ENCODE measurements at places on chromosomes 3 and 15.

GRCh38 chr3:127161973-127162579, 30.9 kb upstream of the PRR23E start:
- DNase-seq, result no peak

GRCh38 chr3:36736301-36736700, 28.1 kb downstream of the DCLK3 start:
- DNase-seq, result no peak

- DNase-seq, result no peak
Measured at GRCh38 chr15:79602731-79603130, 170.6 kb downstream of the MINAR1 start.

DNA sequence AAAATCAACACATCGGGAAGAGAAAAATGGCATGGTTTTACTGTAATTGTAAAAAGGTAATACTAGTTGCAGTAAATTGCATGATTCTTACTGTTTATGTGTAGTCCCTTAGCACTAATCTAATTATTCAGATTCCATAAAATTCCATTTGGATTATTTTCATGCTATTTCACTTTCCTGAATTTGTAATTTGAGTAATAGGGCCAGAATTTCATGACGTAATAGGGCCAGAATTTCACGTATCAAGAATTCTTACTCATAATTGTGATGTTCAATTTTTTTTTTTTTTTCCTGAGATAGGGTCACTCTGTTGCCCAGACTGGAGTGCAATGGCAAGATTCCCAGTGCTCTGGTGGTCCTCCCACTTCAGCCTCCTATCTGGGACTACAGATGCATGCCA, 2.9 kb upstream of the U2SURP start:
- DNase-seq, result no peak

- no peak for DNase-seq
Measured at GRCh38 chr3:98086873-98087272, at the start of gene OR5AC2. TSS of gene OR5AC2 (plus strand) at chr3:98087173. CDS start at chr3:98087173, 0 bp downstream.

DNA sequence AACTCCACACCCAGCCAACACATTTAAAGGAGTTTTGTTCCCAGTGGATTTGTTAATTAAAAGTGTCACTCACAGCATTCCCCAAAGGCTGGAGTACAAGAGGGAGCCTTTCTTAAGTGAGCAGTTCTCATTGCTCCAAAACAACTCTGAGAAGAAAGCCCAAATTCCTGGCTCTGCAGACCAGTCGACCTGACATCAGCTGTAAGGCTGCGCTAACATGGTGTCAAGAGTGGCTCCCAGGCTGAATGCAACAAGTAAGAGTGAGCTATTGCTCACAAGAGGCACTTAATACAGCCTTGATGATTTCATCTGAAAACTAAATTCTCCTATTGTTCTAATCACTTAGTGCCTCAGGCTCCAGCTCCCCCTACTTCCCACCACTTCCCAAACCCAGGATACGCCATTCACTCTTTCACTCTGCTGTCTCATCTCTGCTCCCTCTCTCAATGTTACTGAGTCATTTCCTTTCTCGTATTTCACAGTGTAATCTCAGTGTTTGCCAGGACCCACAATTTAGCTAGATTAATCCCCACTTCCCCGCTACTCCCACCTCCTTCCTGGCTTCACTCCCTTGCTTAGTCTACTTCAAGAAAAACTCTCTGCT, 81.8 kb downstream of the WWTR1 start:
- no peak for DNase-seq

GRCh38 chr3:57151021-57151449, 14.1 kb downstream of the IL17RD start:
- DNase-seq, result no peak

GRCh38 chr15:73717206-73717605, 33.0 kb downstream of the CD276 start:
- no peak for DNase-seq

DNA sequence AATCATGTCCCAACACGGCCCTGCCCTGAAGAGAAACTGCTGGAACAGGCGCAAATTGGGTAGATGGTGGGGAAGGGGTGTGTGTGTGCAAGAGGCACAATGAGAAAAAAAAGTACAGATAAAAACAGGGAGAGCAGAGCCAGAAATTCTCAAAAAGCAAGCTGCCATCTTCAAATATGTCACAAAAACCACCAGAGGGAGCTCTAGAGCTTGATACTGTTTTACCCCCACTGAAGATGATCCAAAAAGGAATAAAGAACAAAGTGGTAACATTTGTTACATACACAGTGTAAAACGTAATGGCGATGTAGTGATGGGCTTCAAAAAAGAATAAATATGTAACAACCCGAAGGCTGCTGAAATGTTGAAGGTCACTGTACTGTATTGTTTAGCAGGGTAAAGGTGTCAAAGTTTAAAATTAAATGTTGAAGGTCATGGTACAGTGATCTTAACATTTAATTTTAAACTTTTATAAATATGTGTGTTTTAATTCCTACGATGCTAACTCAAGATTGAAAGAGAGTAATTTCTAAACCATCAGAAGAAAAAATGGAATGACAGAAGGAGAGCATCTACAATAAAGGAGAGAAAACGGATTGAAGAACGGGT, 6.0 kb downstream of the SNRPA1 start:
- DNase-seq, result no peak

DNA sequence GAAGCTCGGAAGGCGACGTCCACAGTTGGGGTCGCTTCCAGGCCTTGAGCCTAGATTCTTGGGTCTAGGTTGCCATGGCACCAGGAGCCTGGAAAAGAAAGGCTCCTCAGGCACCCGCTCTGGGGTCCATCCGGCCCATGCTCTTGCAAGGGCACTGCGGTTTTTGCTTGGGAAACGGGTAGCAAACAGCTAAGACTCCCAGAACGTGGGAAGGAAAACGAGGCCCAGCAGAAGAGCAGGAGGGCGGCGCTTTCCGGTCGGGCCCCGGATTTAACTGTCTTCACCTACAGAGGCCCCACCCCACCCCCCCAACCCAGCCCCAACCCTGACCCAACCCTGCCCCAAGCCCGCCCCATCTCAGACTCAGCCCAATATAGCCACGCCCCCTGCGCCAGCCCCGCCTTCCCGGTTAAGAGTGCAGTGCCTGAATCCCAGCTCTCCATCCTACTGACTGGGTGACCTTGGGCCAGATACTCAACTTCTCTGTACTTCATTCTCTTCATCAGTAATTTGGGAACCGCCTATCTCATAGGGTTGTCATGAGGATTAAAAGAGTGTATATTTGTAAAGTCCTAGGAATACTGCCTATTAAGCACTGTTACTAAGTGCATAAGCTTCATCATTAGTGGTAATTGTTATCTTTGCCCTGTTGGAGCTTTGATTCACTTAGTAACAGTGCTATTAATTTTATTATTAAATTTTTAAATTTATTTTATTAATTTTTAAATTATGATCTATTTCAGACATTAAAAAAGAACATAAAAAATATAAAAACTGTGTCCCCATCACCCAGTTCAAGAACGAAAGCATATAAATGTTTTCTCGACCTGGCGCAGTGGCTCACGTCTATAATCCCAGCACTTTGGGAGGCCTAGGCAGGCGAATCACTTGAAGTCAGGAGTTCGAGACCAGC, 28.4 kb upstream of the SMAD6 start:
- DNase-seq, result peak; percentile 46

DNA sequence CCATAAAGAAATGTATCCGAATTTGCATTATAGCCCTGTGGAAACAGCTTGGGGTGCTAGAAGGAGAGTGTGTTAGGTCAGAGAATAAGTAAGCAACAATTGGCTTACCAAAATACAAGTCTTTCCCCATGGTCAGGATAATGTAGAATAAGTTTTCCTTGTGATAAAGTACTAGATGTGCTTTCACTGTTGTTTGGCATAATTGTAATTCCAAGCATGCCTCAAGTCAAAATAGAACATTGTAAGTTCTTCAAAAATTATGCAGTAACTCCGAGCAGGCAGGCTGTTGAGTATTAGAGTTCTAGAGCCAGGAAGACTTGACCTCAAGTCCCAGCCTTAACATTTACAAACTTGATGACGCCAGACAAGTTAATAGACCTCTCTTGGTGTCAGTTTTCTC, 242.0 kb downstream of the TUSC7 start:
- no peak for DNase-seq

DNA sequence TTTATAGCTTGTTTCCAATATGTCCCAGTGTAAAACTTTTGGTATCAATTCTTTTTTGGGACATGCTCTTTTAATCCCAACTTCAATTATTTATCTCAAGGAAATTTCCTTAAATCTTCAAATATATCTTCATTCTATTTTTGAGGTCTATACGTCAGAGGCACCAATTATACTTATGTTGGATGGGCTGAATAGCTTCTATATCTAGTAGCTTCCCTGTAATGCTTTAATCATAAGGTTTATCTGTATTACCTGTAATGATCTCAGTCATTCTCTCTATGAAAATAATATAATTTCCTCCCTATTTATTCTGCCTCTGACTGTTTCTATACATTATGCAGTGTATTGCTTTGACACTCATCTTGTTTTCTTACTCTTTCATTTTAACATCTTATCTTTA, 29.9 kb upstream of the MCCC1 start:
- DNase-seq, result no peak

GRCh38 chr15:60313906-60314305, 83.9 kb downstream of the ANXA2 start:
- no peak for DNase-seq

DNA sequence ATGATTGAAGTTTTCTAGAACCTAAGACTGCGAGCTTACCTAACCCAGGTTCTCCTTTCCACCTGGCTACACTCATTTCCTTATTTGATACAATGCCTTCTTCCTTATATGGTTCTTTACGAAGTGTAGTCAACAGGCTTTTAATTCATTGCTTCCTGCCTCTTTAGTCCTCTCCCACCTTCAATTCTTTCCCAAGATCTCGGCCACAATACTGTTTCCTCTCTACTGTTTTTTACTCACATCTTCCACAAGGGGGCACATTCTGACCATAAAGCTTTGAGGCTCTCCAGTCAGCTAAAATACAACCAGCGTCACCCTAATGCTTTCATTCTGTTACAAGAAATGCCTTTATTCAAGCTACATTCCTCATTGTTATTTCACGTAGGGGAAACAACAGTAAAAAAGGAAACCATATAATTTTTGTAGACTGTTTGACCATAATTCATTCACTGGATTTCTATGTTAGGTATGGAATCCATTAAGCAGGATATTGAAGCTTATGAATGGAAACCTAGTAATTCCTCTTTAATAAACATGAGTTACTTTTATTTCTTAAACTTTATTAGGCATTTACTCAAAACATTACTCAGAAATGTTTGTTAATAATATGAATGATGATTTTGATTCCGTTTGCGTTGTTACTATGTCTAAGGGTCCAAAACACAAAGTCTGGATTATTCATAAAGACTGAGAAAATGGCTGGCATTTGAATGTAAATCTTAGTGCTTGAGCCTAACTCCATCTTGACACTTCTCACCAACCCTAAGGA, 29.5 kb upstream of the VEPH1 start:
- no peak for DNase-seq

DNA sequence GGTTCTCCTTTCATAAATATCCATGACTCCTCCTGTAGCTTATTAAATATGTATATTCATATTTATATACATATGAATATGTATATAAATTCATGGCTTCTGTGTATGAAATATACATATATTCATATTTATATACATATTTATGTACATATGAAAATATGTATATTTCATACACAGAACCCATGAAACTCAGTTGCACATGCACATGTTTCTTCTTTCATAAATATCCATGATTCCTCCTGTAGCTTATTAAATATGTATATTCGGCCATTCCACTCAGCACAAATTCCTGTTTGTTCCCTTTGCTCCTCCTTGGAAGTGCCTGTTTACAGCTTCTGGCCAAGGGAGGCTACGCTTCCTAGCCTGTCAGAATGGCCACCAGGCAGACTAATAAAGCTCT, 221.6 kb downstream of the IL5RA start:
- DNase-seq, result no peak

DNA sequence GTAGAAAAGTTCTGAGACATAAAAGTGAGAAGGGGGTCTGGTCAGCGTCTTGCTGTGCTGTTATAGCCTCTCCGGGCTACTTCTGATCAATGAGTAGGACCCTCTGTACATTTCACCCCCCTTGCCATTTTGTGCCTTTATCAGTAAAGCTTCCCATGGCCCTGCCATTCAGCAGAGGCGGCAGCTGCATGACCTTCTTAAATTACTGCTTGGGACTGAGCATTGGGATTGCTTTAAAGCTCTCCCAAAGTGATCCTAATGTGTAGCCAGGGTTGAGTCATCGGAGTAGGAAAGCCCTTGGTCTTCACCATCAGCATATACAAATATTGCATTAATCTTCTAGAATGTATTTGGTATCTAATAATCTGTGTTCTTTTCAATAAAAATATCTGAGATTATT, 70.2 kb downstream of the FMN1 start:
- no peak for DNase-seq

- no peak for DNase-seq
Measured at GRCh38 chr15:72740219-72740618, 43.3 kb downstream of the ADPGK start.

GRCh38 chr15:40251486-40252140, 12.8 kb downstream of the PAK6 start:
- no peak for DNase-seq

DNA sequence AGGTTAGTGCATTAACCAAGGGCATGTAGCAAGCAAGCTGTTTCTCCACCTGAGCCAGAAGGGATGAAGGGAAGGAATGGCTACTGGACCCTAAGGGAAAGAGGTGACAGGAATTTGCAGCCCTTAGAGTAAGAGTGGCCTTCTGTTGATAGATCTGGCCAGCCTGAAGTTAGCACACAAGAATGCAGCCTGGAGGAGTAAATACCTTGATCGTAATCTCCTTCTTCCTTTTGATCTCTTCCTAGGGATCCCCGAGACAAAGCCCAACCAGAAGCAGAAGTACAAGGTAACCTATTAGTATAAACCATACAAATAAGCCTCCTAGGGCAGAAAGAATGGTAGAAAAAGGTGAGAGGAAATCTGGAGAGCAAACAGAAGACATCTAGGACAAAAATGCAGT, 134.6 kb downstream of the ATP8B4 start:
- no peak for DNase-seq

DNA sequence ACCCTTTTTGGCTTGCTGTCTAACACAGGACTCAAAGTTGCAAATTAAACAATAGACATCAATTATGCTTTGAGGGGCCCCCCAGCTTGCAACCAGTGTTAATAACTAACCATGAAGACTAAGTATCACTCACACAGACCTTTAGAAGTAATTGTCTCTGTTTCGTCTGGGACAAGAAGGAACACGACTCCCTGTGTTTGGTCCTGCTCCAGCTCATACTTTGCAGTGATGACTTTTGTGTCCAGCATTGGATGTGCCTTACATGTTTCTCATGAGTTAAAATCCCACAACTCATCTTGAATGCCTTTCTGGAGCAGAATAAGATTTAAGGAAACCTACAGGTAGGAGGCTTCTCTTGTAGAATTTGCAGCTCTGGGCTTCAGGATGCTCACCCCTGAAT, 53.1 kb downstream of the GMNC start:
- no peak for DNase-seq

GRCh38 chr15:70833861-70834765, 19.8 kb downstream of the LARP6 start:
- no peak for DNase-seq

GRCh38 chr3:4959180-4959579, 20.1 kb upstream of the BHLHE40 start:
- no peak for DNase-seq

GRCh38 chr3:131597816-131598215, 95.0 kb upstream of the MRPL3 start:
- no peak for DNase-seq

Measured in stimulated activated CD4-positive, alpha-beta T cell treated with anti-CD3 and anti-CD28 coated beads, Interleukin-12 subunit alpha, Interleukin-12 subunit beta, amount 100 ng/mL, for 24 hours (primary cell).